ENCODE measurements at places on chromosomes 6 and 20.

DNA sequence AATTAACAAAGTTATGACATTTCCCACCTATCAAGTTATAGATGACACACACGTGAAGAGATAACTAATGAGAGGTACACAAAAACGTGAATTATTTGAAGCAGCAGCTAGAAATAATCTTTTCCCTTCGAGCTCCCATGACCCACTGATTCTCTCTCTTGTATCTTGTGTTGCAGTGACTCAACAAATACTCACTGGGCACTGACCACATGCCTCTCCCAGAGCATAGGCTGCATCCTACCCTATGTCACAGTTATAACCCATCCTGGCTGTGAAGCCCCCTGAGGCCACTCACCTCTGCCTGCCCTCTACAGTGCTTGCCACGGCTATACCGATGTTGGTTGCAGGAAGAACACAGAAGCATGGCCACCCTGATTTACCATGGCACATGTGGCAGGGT, 91.8 kb downstream of the INSM1 start:
- no peak for DNase-seq

DNA sequence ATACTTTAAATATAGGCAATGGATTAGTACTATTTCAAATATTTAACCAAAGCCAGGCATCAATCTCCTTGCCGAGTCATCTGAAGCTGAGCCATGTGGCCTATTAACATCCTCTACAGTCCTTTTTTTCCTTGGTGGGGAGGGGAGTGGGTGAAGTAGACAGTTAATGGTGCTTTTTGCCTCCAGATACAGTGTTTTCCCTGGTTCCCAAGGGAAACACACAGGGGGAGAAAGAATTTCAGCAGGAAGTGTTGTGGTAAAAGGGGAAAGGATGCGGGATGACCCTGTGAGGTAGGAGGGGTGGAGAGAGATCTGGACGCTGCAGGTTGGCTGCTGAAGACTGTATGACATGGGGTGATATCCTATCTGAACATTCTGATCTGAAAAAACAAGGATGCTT, 9.6 kb downstream of the CLDN20 start:
- DNase-seq = peak; percentile 91

DNA sequence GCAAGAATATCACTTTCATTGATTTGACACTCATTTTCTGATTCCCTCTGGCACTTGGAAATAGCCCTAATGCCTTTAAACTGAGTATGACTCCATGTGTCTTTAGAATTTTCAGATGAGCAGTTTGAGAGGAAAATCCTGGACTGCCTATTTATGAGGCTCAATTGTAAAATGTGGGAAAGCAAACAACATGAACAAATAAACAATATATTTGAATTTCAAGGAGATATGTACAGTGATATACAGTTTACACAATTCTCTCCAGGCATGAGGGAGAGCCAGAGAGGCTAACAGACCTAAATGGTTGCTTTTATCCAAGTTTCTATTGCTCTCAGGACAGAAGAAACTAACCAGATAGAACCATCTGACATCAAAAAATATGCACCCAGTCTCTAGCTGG, 748.2 kb upstream of the NRSN1 start:
- DNase-seq = no peak

- no peak for DNase-seq
Observed at GRCh38 chr6:169921853-169922824, 170.7 kb downstream of the ERMARD start.

DNA sequence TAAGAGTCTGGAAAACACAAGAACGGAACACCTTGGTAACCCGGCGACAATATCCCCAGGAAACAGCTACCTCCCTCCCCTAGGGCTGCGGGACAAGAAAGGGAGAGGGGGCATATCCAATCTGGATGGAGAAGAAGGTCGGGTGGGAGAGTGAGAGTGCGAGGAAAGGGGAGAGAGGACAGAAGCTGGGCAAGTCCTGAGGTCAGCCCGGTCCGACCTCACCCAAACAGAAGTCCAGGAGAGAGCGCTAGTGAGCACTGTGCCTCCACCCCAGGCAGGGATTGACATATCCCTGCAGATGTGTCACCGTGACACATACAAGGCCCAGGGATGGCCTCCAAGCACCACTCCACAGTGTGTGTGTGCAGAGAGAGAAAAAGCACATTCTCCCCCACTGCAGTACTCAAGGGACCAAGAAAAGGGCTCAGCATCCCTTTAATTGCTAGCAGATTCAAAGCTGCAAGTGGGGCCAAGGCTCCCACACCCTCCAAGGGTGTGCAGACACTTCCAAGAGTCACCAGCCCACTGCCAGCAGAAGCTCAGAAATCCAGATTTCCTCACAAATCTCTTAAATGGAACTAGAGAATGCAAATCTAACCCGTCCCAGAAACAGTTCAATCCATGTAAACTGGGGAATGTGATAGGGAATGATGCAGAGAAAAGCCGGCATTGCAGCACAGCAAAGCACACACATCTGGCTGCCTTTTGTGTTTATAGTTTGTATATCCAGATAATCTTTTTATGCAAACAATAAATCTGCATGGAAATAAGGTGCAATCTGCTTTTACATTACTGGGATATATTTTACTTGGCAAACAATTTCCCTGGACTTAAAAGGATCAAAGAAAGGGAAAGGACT, 3.1 kb downstream of the PXDC1 start:
- peak; percentile 70 for DNase-seq

DNA sequence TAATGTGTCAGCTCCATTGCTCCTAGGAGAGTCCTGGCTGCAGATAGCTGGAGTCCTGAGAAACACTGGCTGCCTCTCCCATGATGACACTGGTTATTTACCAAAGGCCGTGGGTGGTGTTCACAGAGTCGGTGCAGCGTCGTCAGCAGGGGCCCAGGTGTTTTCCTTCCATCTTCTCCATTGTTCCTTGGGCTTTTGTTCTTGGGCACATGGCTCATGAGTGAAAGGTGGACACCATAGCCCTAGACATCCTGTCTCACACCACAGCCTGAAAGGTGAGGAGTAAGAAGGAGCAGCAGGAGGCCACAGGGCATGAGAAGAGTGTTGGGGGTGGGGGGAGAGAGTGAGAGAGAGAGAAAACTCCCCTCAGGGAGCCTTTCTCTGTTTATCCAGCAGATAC, 9.1 kb downstream of the CST5 start:
- no peak for DNase-seq

- DNase-seq = no peak
Observed at GRCh38 chr6:94377835-94378234, 958.5 kb upstream of the EPHA7 start.

GRCh38 chr6:16412982-16413381, 174.6 kb downstream of the GMPR start:
- DNase-seq = no peak

GRCh38 chr6:135128268-135128914, 52.7 kb upstream of the MYB start:
- no peak for DNase-seq

DNA sequence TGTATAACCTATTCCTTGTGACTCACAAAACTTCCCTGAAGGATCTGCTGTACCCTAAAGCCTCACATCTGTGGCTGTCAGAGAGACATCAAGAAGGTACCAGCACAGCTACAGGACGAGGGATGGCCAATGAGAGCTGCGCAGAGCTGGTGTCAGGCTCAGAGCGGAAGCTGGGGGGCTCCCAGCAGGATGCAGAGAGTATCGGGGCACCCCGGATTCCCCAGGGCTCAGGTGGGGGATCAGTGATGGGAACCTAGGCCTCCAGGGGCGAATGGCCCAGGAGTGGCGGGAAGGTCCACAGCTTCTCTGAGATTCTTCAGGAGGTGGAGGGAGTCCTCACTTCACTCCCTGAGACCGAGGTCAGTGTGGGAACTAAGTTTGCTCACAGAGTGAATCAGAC, 30.9 kb upstream of the SMOC2 start:
- DNase-seq = no peak

DNA sequence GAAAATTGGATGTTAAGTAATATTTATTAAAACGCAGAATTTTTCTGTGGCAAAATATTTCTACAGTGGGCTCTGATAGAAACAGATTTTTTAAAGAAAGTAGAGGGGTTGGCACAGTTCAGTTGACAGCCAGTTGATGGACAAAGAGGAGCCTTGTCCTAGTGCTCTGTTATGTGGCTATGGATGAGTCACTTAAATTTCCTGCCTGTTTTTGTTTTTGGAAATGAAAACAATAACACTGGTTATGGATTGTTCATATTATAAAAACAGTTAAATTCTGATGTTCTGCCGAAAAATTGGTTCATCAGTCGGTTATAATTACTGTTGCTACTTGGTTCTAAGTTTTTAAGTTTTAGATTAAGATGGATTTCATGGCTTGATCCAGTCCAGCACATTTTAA, 42.8 kb downstream of the MYO6 start:
- DNase-seq = no peak

DNA sequence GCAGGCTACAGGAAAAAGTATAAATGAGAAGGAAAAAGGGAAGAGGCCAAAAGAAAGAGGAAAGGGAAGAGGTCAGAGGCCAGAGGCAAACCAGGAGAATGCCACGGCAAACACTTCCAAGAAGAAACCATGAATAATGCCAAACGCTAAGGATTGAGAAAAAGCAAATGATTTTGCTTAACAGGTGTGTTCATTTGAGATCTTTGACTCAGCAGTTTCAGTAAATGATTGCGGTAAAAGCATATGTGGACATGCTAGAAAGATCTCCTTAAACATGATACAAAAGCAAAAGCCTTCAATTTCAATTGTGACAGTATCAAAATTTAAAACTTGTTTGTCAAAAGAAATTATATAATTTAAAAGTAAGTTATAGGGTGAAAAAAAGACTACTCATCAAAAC, 70.6 kb downstream of the UBE3D start:
- no peak for DNase-seq

- DNase-seq = peak; percentile 37
Observed at GRCh38 chr6:27650620-27651370, 177.9 kb upstream of the ZNF184 start.

DNA sequence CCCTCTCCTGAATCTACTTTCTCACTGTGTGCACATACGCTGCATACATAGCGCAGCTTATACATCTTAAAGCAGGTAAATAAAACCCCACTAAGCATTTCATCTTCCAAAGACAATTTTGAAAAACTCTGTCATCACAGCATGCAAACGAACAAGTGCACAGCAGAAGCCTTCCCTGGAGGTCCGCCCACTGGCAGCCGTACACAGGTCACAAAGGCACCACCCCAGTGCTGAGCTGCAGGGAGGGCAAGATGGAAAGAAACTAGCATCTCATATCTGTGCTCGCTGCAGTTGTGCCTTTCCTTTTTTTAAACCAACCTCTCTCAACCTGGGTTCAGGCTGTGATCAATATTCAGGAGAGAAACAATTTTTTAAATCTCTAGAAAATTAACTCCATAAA, 73.3 kb downstream of the HUS1B start:
- DNase-seq = no peak

DNA sequence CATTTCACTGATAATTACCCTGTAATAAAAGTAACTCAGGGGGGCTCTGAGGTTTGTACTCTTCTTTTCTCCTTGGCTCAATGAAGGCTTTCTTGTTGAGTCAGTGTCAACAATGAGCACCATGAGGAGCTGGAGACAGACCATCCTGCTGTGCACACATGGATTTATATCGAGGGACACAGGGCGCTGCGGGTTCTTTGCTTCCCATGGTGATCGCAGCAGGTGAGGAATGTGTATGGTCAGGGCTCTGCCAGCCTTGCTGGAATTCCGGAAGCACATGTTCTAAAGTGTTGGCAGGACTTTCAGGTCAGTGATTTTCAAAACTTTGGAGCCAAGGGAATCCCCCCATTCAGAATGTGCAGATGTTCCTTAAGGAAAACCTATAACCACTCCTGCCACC, 27.1 kb downstream of the SMOC2 start:
- no peak for DNase-seq

DNA sequence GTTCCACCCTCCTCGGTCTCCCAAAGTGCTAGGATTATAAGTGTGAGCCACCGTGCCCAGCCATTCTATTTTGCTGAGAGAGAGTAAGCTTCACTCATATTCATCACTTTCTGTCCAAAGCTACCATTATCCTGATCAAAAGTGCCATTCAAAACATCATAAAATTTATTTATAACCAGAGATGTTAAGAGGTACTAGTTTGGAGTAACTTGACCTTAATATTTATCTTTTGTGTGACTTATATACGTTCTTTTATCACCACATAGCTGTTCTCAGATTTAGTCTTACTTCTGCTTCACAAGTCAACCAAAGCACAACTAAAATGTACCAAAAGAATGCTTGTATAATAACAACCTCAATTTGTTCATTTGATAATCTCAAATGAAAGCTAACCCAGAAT, 18.1 kb downstream of the AKIRIN2 start:
- DNase-seq = no peak

DNA sequence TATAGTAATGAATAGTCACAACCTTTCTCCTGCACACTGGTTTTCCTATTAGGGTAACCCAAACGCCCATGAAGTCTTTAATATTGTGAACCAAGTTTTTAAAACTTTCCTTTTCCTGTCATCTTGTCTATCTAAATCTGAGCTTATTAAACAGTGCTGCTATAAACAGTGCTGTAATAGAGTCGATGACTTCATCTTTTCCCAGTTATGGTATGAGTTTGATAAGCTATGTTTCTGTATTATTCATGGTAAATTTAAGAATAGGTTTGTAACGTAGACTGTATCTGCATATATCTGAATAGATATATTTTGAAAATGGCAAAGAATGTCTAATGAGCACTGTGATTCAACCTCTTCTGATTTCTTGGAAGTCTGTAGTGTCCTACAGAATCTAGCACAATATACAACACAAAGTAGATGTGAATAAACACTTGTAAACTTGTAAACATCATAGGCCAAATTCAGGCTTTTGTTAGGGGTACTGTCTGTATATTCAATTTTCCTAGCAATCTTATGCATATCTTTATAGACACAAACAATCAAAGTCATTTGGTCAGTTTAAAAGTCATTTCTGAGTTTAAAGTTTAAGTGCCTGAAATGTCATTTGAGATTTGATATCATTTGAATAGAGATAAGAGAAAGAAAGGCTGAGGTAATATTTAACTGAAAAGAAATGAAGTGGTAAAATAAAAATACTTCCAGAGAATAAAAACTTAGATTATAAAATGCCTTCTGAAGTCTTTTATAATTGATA, 155.5 kb downstream of the PTPRK start:
- DNase-seq = no peak

- no peak for DNase-seq
Observed at GRCh38 chr6:105452924-105453756, 50.3 kb upstream of the PREP start.

GRCh38 chr6:27893059-27893835, 18.9 kb downstream of the OR2B2 start:
- peak; percentile 98 for DNase-seq

GRCh38 chr6:46583081-46583480, 69.5 kb downstream of the CYP39A1 start:
- no peak for DNase-seq

GRCh38 chr20:44370639-44371218, 15.2 kb downstream of the HNF4A start:
- no peak for DNase-seq

- DNase-seq = no peak
Observed at GRCh38 chr20:44707018-44707579, 8.1 kb upstream of the CCN5 start.

GRCh38 chr6:636488-636887, 20.4 kb downstream of the HUS1B start:
- no peak for DNase-seq

GRCh38 chr6:13923527-13924145, 1.1 kb upstream of the RNF182 start:
- peak; percentile 16 for DNase-seq

Measured in umbilical cord (tissue), 2 donors.